ENCODE measurements at places on chromosomes 3 and 15.

GRCh38 chr3:100425316-100425715 lies 24.0 kb downstream of the LNP1 start:
- no peak for DNase-seq

GRCh38 chr15:26595611-26596010 lies 177.3 kb downstream of the GABRB3 start:
- DNase-seq: no peak

DNA sequence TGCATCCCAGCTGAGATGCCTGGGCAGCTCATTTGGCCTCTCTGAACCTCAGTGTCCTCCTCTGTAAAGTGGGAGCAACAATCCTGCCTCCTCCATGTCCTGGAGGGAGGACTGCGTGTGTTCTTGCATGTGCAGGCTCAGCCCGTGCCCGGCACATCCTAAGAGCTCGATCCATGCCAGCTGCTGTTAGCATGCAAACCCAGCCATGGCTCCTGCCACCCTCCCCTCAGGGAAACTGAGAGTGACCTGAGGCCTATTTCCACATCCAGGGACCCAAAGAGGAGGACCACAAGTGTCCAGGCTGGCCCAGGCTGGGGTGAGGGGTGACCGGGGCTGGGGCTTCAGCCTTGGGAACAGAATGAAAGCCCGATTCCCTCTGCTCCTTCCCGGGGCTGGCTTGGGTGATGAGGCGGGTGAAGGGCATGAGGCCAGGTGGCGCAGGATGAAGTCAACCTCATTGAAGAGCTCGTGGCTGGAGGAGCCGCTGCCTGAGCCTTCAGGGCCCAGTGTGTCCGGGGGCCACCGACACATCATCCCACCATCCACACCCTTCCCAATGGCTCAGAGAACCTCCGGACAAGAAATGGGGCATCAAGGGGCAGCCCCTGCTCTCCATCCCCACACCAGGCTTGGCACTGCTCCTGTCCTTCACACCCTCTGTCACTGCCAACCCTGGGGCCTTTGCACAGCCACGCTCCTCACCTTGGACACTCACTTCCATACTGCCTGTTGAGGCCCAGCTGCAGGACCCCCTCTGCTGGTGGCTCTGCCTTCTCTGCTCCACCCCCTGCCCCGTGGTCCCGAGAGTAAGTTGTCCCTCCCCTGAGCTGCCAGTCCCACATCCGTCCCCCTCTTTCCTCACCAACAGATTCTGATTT lies 42.5 kb downstream of the ADAMTS7 start:
- DNase-seq: no peak

GRCh38 chr3:135891121-135891520 lies 74.4 kb upstream of the PPP2R3A start:
- no peak for DNase-seq

GRCh38 chr15:77597804-77598453 lies 34.8 kb downstream of the LINGO1 start:
- no peak for DNase-seq

DNA sequence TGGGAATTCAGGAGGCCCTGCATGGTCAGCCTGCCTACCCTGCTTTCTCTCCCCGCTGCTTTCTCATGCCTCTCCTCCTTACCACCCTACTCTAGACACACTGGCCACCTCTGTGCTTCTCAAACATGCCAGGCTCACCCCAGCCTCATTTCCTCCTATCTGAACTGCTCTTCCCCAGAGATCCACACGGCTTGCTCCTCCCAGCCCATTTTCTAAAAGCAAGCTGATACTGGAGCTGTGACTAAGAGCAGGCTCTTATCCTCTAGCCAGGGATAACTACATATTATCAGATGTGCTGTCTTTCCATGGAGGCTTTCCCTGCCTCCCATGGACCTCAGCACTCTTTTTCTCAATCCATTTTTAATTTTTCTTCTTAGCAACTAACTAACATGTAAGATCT lies 85.9 kb downstream of the BOC start:
- DNase-seq: no peak

GRCh38 chr3:161420746-161421145 lies 49.4 kb upstream of the SPTSSB start:
- DNase-seq: no peak

- no peak for DNase-seq
Observed at GRCh38 chr3:123618768-123619484, 34.1 kb upstream of the HACD2 start.

GRCh38 chr15:75008629-75009326 lies 13.4 kb downstream of the SCAMP5 start:
- no peak for DNase-seq

DNA sequence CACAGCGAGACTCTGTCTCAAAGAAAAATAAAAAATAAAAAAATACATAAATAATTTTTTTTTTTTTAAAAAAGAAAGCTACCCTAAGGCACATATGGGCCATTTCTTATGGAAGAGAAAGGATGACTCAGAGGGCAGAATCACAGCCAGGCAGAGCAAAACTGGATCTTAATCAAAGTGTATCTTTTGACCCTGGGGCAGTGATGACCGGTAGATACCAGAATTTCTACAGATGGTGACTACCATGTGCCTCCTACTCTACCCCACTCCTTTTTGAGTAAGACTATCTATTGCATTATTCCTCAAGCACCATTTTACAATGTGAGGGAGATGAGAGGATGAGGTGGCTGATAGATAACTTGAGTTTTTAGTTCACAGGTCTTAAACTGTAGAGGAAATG lies 26.0 kb downstream of the TARS3 start:
- DNase-seq: no peak

GRCh38 chr3:66363148-66363547 lies 137.7 kb downstream of the LRIG1 start:
- no peak for DNase-seq

DNA sequence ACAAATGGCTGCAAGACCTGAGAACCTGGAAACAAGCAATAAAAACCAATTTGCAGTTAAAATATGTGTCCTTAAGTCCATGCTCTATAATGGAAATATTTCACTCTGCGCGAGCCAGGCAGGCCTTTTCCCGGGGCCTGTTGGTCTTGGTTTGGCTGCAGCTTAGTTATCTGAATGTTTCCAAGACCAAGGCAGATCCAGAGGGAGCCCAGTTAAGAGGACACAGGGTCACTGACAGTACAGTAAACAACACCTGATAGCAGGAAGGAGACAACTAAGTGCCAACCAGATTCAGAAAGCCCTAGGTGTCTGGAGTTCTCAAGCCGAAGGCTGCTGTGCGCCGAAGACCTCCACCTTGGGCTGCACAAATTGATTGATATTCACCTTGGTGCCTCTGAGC lies 32.8 kb downstream of the THSD4 start:
- DNase-seq: no peak

DNA sequence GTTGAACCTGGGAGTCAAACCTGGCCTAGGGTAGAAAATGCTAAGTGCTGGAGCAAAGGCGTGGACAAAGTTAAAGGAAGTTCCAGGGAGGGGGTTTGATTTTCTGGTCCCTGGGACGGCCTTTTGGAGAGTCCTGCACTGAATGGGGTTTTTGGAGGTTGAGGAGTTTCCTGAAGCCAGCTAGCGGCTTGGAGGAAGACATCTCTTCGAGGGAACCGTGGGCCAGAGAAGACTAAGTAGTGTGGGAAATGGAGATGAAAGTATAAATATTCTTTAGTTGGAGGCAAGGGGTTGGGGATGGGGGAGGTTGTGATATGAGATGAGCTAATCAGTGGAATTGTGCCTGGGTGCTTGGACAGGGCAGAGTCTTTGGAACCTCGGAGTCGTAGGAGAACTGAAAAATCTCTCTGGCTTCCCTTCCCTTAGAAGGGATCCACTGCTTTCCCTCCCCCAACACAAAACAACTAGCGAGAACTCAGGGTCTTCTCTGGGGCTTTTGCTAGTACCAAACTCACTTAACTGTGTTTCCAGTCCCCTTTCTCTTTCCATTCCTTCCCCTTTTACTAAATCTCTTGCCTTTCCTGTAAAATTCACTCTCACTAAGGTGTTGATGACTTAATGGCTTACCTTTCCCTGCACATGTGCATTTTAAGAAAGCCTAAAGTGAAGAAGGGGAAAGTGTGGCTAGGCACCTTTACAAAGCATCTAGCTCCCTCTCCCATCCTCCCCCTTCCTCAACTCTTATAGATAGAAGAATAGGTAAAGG lies 1.0 kb downstream of the LPP start:
- no peak for DNase-seq

DNA sequence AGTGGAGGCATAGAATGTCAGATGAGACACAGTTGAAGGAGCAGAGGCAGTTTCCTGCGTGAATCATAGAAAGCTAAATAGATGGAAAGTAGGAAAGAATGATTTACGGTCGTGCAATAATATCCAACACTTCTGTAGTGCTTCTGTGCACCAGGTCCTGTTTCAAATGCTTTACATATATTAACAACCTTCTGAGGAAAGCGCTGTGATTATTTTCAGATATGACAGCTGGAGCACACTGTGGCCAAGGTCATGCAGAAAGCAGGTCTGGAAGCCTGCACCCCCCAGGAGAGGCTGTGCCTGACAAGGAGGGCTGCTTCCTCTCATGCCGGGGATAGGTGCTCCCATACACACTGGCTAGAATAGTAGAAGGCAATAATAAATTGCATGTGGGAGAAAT lies 104.5 kb downstream of the CHRNA7 start:
- no peak for DNase-seq

DNA sequence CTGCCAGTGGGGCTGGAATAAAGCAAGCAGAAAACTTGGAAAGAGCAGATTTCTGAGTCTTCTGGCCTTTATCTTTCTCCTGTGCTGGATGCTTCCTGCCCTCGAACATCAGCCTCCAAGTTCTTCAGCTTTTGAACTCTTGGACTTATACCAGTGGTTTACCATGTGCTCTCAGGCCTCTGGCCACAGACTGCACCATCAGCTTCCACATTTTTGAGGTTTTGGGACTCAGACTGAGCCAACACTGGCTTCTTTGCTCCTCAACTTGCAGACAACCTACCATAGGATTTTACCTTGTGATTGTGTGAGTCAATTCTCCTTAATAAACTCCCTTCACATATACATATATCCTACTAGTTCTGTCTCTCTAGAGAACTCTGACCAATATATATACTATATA lies 706.6 kb downstream of the NR2F2 start:
- no peak for DNase-seq

GRCh38 chr3:167203062-167203461 lies 177.0 kb downstream of the ZBBX start:
- DNase-seq: no peak

DNA sequence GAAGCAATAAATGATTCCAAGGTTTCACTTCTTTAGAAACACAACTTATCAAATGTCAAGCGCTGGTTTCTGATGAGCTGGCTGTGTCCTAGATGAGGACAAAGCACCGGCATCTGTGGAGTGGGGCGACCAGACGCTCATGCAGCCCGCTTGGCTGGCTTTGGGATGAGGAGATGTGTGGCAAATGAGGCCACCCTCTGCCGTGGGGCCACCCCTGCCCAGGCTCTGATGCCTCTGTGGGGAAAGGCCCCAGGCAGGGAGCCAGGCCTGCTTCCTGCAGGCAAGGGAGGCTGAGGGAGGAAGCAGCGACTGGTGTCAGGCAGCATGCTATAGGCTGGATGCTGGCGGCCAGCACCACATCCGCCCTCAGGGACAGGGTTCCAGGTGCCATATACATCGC lies 102.9 kb downstream of the HERC2 start:
- no peak for DNase-seq

DNA sequence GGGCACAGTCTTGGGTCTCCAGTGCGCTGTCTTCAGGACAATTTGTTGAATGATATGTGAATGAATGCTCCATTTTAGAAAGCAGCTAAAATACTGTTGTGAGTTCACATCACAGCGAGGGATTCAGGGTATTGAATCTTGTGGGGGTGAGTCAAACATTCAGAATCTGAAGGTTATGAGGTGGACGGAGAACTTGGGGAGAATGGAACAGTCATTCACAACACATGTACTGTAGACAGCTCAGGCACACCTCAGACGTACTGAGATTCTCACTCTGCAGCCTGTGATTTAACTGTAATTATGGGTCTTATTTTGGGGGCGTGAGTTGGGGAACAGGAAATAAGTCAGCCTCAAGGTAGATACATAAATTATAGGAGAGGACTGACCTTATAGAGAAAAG lies 13.9 kb downstream of the CRYBG3 start:
- no peak for DNase-seq

DNA sequence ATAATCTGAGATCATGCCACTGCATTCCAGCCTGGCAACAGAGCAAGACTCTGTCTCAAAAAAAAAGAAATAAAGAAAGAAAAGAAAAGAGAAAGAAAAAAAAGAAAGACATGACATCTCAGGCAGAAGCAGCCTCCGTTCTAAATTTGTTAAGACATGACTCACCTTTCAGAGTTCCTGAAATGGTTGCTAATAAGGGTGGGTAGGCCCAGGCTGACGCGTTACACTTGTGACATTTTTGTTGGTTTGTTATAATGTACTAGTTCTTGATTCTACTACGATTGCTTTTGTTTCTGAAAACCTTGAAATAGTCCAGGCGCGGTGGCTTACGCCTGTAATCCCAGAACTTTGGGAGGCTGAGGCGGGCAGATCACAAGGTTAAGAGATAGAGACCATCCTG lies 21.0 kb downstream of the SLC25A20 start:
- DNase-seq: no peak

- DNase-seq: no peak
Observed at GRCh38 chr3:28617821-28618220, 269.2 kb upstream of the AZI2 start.

DNA sequence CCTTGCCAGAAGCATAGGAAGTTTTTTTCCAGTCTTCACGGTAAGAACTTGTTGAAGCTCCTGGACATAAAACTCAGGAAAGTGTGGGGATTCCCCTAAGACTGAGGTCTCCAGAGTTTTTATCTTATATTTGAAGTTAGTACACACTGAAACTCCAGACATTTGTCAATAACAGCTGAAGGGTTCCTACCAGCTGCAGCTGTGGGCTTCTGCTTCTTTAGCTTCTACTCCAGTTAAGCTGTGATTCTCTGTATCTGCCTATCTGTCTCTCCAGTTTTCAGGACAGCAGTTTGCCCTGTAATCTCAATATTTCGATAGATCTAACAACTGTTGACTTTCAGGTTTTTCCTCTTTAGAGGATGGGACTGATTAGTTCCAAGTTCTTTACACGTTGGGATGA lies 966.0 kb upstream of the SEMA6D start:
- DNase-seq: no peak

GRCh38 chr3:175383371-175383770 lies 524.2 kb downstream of the NAALADL2 start:
- no peak for DNase-seq

DNA sequence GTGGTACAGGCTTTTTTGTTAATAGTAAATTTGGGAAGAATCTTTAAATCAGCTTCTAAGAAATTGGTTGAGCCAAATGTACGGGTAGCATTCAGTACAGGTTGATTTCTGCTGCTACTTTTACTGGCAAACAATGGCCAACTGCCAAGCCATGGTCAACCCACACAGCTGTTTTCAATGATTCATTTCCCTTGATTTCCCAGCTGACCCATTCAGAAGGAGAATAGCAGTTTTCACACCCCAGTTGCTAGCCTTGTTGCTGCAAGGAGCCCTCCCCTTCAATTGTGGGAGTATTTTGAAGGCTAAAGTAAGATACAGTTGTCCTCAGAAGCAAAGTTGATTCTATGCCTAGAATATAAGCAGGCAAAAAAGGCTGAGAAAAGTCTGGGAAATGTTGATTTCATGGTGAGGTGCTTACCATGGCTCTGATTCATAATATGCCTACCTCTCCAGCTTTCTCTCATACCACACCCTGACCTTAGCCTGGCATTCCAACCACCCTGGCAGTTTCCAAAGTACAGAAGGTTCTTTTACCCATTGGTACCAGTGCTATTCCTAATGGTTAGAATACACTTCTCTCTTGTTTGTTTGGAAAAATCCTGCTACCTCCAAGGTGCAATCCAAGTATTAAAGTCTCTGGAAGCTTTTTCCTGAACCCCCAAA lies 320.3 kb upstream of the TGFBR2 start:
- no peak for DNase-seq

- no peak for DNase-seq
Observed at GRCh38 chr15:69305933-69306568, 7.3 kb downstream of the PAQR5 start.
